ENCODE measurements at places on chromosomes 13 and 19.

DNA sequence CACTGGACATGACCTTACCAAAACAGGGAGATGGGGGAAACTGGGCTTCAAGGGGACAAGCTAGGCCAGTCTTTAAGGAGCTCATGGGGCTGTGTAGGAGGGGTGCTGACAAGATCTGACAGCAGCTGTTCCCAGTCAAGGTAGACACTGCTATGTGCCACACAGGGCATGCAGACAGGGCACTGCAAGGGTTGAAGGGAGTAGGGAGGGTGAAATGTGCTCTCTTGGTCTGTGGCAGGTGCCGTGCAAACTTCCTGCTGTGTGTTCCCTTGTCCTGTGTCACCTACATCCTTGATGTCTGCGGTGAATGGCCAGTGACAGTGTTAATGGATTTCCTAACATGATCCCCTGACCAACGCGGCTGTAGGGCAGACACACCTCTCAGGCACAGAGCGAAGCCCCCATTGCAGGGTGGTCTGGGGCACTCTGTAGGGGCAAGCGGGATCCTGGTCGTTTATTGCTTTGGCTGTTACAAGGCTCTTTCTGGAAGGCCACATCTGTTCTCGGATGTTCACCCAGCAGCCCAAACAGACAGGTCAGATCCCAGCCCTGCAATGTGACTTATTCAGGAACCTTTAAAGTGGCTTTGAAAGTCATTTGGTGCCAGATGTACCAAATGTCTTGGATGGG is 199.5 kb upstream of the ZNF536 start:
- DNase-seq: no peak

DNA sequence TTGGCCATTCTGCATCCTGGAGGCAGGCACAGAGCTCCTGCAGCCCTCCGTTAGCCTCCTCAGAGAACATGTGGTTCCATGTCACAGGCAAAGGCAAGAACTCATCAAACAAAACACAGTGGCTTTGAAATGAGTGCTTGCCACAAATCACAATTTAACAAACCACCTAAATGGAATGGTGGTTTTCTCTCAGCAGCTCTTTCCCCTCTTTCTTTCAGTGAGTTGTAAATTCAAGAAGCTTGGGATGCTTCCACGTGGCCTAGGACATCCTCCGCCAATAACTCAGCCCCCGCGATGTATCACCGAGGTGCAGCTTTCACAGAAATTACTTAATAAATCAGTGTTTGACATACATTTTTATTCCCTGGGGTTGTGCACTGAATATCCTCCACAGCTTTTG is 65.4 kb upstream of the RFC3 start:
- DNase-seq: no peak

DNA sequence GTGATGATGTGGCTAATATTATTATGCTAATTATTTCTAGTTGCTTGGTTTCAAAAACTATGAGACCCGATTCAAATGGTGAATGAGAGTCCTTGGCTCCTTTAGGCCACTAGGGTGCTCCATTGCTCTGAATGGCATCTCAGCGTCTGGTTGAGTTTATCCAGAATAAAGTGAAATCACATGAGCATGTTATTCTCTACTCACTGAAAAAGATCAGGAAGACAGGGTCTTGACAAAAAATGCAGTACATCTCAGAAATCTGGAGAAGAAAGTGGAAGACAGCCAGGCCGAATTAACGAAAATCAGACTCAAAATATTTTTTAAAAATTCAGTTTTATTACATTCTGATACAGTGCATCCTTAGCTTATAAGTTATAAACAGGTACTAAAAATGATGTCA is 516.2 kb downstream of the MYO16 start:
- peak; percentile 83 for DNase-seq

DNA sequence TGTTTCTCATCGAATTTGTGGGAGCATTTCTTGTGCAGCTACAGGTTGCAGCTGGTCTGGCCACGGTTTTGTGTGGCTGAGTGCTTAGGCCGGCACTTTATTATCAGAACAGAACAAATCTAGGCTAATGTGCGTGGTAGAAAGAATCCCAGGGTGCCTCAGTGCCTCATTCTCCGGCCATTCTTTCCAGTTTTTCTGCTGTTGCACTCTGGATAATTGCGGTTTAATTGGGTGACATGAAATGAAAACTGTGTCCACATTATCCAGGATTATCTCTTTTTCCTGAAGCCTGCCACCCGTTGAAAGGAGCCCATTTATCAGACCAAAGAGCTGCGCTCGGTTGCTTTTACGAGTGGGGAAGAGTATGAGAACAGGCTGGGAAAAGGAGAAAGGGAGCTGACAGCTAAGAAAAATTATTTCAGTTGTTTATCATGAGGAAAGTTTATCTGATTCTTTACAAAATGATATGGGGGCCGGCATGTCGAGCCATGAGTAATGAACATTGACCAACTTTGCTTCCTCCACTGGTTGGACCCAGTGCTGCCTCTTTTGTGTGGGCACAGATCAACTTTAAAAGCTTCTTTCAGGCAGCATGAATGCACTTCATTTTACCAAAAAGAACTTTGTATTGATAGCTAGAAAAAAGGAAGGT is 117.0 kb upstream of the SOX21 start:
- DNase-seq: no peak

Data from ELR (cell line).